ENCODE measurements at places on chromosomes 2 and 18.

GRCh38 chr18:33987206-33987605 lies 237.5 kb downstream of the NOL4 start:
- DNase-seq: no peak

DNA sequence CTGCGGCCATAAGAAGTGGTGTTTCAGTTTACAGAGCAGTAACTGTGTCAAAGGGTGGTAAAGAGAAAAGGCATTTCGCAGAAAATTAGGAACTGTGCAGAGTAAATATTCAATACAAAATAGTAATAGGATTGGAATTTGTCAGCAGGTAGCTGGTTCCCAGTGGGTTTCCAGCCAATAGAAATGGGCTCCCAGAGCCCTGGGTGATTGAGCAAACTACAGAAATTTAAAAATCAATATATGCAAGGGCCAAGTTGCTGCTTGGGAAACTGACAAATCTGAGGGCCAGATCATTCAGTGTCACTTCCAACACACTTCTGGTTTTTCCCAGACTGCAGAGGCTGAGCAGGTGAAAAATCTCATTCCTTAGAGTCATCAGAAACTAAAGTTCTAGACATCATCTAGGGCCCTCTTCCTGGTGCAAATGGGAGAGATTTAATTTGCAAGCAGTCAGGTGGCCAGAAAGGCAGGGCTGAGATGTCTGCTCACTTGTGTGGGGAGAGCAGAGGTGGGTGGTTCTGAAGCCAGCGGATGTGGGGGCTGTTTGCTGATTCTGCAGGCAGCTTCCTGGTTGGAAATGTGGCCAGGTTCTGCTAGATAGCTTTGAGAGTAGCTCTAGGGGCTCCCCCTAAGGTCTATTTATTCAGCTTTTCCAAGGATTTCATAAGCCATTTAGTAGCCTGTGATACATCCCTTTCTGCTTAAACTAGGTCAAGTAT lies 182.4 kb downstream of the NCK2 start:
- DNase-seq: peak; percentile 27

DNA sequence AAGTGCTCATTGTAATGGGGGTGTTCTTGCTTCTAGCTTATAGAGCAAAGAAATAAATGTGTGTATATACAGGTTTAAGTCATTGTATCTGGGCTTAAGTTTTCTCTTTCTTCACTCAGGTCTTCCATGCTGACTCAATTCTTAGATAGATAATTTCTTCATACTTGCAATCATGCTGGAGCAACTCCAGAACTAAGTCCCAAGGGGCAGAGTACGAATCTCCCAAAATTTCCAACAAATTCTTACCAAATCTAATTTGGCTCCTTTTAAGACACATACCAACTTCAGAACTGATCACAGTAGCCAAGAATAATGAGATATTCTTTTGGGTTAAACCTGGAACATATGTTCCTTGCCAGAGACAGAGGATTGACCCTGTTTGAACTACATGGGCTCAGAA lies 4.3 kb upstream of the SPAG16 start:
- DNase-seq: no peak

GRCh38 chr2:98778741-98779483 lies 48.0 kb upstream of the MGAT4A start:
- no peak for DNase-seq

GRCh38 chr2:139872032-139872431 lies 1091.8 kb upstream of the NXPH2 start:
- DNase-seq: no peak

DNA sequence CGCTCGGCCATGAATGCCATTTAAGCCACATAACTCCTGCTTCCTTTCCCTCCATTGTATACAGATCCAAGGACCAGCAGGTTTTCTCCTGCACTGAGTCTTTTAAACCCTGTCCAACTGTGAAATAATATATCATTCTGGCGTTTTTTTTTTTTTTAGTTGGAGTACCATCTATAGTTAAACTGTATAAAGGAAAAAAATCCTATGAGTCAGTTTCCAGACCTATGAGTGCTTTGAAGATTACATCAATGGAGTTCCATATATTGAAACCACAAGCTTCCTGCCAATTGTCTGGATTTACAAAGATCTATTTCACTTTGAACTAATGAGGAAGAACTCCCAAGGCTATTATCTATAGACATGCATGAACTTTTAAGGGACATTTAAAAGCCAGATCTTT lies 2.4 kb upstream of the MALT1 start:
- DNase-seq: no peak

DNA sequence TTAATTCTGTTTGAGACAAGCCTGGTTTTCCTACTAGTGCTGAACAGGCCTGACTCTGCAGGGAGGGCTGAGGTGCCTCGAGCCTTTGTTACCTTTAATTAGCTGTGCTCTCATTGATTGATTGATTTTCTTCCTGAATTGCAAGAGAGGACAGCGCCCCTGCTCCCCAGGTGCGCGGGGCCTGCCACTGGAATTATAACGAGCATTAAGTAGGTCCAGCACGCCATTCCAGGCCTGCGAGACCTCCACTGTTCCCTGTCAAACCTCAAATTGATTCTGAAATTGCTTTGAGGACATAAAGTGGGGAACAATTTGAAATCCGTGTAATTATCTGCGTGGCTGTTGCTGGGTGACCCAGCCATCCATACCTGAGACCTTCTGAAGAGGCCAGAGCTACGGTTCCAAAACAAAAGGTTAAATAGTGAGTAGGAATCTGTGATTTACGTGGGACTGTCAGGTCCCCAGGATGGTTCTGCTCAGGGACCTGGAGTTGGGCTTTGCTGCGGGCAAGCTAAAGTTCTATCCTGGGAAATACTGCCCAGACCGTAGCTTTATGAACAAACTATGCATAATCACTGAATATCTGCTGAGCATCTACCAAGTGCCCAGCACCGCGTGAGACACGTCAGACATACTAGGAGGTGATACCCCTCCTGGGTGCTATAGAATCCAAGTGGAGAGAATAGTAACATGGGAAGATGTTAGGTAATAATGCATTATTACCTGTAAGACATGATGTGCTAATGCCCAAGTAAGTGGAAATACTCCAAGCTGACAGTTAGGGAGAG lies 104.1 kb downstream of the ZBTB7C start:
- DNase-seq: no peak

GRCh38 chr2:176553685-176554100 lies 284.5 kb downstream of the MTX2 start:
- DNase-seq: no peak

GRCh38 chr18:13366131-13366530 lies 147.6 kb downstream of the LDLRAD4 start:
- no peak for DNase-seq

- no peak for DNase-seq
These were observed 188.4 kb upstream of the GYPC start for GRCh38 chr2:126467367-126468054.

DNA sequence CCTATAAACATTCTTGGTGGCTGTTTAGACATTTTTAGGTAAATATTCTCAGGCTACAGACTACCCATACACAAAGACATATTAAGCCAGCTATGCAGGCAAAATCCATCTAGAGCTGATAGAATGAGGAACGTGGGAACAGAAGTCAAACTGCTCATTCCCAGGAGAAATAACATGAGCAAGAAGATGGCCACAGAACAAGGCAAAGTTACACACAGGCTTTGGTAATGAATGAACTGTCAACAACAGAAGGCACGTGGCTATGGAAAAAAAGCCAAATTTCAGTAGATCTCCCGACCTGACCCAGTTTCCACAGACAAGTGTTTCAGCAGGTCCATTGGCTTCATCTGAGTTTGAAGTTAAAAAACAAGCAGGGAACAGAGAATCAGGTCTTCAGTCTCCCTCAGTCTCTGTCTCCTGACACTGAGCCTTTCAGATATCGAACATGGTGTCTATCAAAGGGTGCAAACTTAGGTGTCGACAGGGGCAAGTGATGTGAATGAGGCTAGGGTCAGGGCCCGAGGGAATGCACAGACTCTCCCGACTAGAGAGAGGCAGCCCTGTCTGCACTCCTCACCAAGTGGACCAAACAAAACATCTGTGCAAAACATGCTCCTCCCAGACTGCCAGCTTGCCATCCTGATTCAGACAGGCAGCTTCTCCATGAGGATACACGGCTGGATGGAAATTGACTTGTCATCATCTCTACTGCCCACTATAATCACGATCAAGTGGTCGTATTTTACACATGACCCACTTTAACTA lies 25.9 kb downstream of the SIGLEC15 start:
- DNase-seq: no peak

DNA sequence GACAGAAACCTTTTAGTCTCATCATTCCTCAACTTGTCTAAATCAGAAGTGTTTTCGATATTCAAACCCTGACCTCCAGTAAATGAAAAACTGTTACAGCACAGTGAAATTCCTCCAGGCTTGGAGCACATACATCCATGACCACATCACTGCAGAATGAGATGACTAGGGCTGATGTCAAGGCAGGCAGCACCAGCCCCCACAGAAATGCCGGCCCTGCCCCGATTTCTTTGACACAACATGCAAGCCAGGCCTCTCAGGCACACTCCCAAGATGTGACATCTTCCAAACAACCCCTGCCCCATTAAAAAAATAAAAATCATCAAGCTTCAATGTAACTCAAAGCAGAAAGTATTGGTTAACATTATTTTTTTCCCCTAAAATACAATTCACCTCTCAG lies 103.3 kb downstream of the CTAGE1 start:
- no peak for DNase-seq

DNA sequence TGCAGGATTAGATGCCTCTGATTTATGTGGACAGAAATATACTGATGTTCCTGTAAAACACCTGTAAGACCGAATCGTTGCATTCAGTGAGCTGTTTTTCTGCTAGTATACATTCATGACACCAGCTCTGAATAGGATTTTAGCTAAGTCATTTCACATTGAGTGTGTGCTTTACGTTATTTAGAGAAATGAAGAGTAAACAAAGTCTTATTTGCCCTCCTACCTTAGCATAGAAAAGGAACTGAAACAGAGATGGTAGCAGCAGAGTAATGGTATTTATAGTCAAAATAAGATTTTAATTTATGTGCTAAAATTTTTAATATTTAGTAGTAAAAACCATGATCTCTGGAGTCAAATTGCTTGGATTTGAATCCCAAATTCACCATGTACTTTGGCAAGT lies 168.0 kb downstream of the CERS6 start:
- no peak for DNase-seq

- DNase-seq: no peak
These were observed 55.7 kb upstream of the CTAGE1 start for GRCh38 chr18:22473366-22473765.

GRCh38 chr2:26088038-26088643 lies 54.3 kb downstream of the RAB10 start:
- no peak for DNase-seq

- DNase-seq: no peak
These were observed 825.9 kb upstream of the POU3F3 start for GRCh38 chr2:104028061-104028460.

DNA sequence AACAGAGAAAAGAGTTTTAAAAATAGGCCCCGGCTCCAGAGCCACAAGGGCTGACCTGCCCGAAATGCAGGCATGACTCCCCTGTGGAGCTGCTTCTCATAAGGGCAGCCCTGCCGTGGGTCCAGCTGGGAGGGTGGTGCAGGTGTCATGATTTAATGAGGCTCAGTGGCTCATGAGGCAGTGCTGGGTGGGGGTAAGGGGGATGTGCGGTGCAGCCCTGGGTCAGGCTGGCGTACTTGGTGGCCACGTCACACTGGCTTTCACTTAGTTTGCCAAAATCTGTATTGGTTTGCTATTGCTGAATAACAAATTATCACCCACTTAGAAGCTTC lies 33.6 kb downstream of the HJURP start:
- no peak for DNase-seq

DNA sequence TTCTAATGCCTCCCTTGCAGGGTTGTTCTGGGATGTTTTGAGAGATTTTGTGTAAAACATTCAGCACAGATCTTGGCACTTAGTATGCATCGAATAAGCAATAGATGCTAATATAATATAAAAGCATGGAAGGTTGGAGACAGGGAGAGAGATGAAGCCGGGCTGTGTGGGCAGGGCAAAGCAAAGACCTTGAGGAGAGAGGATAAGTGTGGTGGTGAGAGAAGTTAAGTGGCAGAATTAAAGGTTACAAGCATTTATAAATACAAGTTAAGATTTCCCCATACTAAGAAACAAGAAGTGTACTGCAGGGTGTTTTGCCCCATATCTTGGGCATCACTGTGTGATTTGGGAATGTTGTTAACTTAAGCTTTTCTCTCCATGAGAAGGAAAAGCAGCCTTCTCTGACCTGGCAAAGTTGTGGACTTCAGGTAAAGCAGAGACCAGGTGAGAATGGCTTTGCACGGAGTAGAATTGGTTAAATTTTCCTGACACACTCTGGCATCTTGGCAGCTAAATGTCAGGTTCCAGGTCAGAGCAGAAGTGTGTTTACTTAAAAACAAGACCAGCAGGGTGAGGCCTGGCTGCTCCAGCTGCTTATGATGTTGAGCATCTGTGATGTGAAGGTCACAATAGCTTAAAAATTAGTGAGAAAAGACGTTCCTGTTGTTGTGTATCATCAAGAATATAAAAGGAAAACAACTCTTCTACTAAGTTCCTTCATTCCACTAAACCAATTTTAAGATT lies 288.5 kb upstream of the HNMT start:
- no peak for DNase-seq

GRCh38 chr2:75705921-75706320 lies 4.8 kb downstream of the GCFC2 start:
- DNase-seq: no peak

- DNase-seq: no peak
These were observed 37.6 kb upstream of the RIOK3 start for GRCh38 chr18:23415515-23415914.

GRCh38 chr2:11465485-11466306 lies at the start of gene E2F6:
TSS of gene E2F6 (minus strand) at chr2:11466161. CDS start at chr2:11465879, 282 bp downstream.
- peak; percentile 76 for DNase-seq

GRCh38 chr2:233124421-233125080 lies 64.4 kb downstream of the INPP5D start:
- no peak for DNase-seq

GRCh38 chr2:121052023-121052422 lies 233.0 kb downstream of the TFCP2L1 start:
- no peak for DNase-seq

- no peak for DNase-seq
These were observed 457.5 kb upstream of the FANCL start for GRCh38 chr2:58698620-58699019.

GRCh38 chr2:134727385-134727784 lies 8.6 kb upstream of the TMEM163 start:
- no peak for DNase-seq

DNA sequence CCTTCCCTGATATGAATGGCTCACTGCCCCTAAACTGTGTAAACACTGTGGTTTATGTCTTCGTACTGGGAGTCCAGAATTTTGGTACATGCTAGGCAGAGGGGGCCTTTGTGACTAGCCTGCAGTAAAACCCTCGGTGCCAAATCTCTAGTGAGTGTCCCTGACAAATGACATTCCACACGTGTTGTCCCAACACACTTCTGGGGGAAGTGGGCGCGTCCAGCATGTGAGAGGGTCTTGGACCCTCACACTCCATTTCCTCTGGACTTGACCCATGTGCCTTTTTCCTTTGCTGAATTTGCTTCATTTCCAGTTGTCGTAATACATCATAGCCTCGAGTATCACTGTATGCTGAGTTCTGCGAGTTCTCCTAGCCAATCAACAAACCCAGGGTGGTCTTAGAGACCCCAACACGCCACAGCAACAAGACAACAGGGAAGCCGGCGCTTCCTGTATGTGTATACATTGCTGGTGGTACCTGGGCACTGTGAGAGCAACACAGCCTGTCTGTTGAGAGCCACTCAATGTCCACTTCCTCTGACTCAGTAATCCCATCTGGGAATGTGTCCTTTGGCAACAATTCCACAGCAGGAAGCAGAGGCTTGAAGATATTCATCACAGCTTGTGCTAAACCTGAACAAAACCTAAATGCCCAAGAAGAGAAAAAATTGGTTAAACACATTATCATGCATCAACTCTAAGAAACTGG lies 26.9 kb upstream of the SLC66A3 start:
- no peak for DNase-seq

GRCh38 chr2:218033590-218034496 lies 31.0 kb upstream of the TNS1 start:
- no peak for DNase-seq
